ENCODE measurements at places on chromosomes 7 and 10.
A peak's percentile ranks its signal among the peaks of the same experiment; 100 is the strongest.

GRCh38 chr10:88652616-88653015, 11.6 kb upstream of the LIPF start:
- no peak for DNase-seq

GRCh38 chr7:76364198-76364584, 5.4 kb upstream of the YWHAG start:
- DNase-seq: peak; percentile 42

DNA sequence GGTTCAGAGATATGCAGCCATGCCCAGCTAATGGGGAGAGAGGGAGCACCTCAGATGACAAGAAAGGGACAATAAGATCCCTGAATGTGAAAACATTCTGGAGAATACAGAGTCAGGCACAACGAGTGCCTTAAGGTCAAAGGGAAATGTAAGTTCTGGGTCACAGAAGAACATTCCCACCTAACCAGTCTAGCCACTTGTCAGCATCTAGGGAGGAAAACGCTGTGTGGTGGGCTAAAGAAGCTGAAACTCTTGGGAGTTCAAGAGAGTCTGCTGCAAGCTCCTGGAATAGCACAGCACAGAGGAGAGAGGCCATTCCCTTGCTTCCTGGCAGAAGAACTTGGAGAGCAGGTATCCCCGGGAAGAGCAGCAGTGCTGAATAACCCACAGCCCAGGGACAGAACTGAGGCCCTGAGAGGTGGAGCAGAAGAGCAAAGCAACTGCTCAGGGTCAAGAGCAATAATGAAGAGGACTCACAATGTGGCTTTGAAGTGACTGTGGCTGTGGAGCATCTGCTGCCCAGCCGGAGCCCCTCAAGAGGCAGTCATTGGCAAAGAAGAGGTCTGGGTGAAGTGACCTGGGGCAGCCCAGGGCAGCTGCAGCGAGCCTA, 182.3 kb downstream of the NPSR1 start:
- DNase-seq: no peak

DNA sequence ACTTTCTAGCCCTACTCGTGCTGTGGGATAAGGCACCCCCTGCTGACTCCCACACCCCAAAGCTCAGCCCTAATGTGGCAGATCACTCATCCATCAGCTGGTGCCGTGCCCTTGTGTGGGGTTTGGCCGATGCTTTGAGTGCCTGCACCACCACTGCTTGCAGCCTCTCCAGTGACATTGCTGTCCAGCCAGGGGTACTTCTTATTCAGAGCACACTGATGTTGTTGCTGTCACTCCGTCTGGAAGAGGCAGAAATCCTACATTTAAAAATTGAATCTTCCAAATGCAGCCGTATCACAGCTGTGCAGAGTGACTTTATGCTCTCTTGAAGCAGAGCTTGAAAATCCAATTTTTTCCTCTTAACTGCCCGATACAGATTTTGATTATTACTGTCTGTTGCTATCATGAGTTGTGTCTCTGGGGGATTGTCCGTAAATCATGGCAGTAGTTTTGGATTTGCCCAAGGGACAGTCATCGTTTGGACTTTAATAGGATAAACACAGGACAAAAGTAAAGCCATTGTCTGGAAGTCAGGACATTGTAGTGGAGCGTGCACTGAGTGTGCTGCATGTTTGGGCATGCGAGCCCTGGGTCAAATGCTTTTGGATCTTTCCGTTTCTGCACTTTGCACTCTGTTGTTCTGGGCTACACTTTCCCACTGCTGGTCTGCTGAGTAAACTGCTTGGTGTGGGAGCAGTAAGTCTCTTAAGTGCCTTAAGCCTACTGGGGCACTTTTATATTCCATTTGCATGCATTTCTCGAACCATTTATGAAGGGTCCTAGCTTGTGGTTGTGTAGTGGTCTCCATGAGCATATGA, 128.2 kb downstream of the DOCK1 start:
- DNase-seq: no peak

GRCh38 chr7:99459087-99459486, 6.9 kb downstream of the ATP5MF start:
- DNase-seq: peak; percentile 6

- DNase-seq: no peak
Measured at GRCh38 chr10:132050191-132050590, 15.6 kb upstream of the JAKMIP3 start.

DNA sequence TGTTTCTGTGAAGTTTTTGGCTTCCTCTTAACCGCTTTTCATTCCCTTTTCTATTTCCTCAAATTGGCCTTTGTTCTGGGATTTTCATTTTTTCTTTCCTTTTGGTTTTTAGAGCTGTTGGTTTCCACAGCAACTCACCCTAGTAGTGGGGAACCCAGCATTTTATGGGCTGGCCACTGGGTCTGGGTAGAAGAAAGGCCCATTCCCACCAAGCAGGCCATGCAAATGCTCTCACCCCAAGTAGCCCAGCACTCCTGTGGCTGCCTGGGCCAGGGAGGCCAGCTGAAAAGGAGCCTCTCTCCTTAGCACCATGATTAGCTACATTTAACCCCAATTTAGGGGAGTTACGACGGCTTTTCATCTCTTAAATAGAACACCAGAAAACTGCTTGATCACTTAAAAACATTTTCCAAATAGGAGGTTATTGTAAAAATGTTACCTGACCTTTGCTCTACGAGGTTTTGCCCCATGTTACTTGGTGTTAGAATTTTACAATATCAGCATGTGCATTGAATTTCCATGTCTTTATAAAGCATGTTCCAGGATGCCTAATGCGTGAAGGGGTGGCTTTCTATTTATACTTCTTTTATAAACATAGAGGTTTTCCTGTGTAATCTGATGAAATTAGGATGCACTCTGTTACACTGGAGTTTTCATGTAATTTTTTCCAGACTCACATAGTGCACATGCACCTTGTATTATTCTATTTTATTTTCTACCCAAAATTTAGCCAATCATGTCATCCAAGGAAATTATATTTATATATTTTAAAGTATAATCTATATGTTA, 75.4 kb downstream of the FAM171A1 start:
- DNase-seq: no peak

GRCh38 chr10:132834311-132834761, 48.4 kb upstream of the NKX6-2 start:
- DNase-seq: no peak

GRCh38 chr10:132110111-132110521, 44.4 kb downstream of the JAKMIP3 start:
- no peak for DNase-seq

GRCh38 chr7:80480566-80480965, 31.3 kb downstream of the GNAT3 start:
- no peak for DNase-seq

All from GDM1 (cell line).